Left renal cortex interstitium (tissue), 4 donors: ENCODE measurements at places on chromosomes 1 and 21. TPM values are rescaled to one million over a fixed set of nuclear protein-coding genes. Genes with fewer than 3 reads are reported as not detected.

DNA sequence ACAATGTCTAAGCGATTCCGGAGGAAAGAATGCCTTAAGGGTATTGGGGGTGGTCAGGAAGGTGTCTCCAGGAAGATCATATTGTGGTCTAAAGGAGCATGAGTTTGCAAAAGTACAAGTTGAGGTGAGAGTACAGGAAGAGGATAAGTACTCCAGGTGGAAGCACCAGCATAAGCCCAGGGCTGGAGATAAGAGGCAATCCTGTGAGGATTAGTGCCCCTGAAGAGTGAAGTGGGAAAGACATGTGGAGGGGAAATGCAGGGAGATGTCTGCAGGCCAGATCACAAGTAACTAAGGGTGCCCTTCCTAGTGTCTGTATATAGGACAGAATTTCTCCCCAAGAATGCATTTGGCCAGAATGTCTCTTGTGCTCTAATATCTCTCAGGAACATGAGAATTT lies 188.3 kb upstream of the DPT start:
- DNase-seq: no peak

DNA sequence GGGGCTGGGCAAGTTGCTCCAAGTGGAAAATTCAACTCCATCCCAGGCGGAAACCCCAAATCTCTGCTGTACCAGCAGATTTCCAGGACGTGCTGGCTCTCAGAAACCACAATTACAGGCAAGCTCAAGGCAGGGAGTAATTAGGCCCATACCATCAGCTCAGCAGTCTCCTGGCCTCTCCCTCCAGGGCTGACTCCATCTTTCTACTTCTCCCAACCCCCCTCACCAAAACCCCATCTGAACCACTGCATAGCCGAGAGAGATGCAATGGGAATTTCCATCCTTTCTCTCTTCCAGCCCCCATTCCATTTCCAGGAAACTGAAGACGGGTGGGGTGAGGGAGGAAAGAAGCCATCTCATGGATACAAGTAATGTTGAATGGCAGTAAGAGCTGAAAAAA lies 41.2 kb downstream of the ARHGEF11 start:
- no peak for DNase-seq

- no peak for DNase-seq
These were observed 2.8 kb downstream of the TCEA3 start for GRCh38 chr1:23421753-23422240.

CNTN2 gene
- polyA plus RNA-seq: 0.81 TPM

EIF4G3 gene
- 67.5 TPM for polyA plus RNA-seq
